Frontal cortex (tissue), 4 donors: ENCODE measurements at places on chromosomes 13 and 19.

DNA sequence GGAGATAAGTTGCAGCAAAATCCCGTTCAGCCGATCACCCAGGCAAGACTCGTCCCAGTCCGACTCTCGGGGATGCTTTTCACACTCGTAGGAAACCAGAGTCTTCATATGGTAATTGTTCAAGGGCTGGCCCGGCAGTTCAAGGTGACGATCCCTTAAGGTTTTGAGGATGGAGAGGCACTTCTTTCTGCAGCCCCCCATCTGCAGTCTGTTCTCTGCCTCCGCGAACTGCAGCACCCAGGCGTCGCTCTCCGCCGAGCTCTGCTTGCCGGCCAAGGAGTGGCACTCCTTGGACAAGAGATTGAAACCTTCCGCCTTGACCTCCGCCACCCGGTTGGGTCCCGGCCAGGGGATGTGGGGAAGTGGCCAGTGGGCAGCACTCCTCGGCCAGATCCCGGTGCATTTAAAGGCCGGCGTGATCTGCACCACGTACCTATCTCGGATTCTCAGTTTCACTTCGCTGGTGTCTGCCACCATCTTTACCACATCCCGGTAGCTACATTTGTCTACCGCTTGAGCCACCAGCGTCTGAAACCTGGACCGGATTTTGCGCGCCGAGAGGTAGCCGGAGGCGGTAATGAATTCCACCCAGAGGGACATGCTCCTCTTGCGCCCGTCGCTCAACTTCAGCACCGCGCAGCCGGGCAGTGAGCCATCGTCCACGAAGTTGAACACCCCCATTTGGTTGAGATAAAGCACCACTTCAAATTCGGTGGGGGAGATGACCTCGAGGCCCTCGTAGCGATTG lies 1.1 kb downstream of the MAB21L1 start:
- no peak for DNase-seq

DNA sequence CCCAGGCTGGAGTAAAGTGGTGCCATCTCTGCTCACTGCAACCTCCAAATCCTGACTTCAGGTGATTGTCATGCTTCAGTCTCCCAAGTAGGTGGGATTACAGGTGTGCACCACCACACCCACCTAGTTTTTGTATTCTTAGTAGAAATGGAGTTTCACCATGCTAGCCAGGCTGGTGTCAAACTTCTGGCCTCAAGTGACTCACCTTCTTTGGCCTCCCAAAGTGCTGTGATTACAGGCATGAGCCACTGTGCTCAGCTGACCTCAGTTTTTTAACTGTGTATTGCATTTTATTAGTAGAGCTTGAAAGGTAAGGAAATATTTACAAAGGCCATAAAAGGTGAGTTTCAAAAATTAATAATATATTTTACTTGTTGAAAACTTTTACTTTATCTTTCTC lies 2.3 kb downstream of the ZNF726 start:
- DNase-seq = no peak

- peak; percentile 10 for DNase-seq
Observed at GRCh38 chr19:41531438-41532311, 44.3 kb upstream of the CEACAM21 start.

GRCh38 chr19:31863122-31863521 lies 482.3 kb upstream of the ZNF507 start:
- DNase-seq = no peak

DNA sequence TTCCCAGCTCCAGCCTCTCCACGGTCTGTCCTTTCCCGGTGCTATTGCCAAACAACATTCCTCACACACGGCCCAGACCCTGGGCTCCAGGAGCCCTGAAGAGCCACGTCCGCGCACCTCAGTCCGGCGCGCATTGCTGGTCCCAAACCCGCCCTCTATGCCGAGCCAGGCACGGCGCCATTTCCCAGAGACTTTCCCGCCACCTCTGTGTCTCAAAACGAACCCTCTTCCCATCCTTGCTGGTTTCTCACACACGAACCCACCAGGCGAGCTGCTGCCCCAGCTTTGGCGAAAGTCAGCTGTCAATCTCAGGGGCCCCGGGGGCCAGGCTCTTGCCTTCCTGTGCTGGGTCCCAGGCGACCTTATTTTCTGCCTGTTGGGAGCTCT lies 28.0 kb upstream of the F7 start:
- no peak for DNase-seq

DNA sequence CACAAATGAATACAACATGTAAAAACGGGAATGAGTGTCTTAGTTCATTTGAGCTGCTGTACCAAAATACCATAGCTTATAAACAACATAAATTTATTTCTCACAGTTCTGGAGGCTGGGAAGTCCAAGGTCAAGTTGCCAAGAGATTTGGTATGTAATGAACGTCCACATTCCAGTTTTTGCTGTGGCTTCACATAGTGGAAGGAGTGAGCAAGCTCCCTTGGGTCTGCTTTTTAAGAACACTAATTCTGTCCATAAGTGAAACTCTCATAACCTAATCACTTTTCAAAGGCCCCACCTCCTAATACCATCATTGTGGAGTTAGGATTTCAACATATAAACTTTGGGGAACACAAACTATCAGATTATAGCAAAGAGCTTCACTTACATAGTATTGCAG lies 1189.6 kb downstream of the PCDH9 start:
- DNase-seq = no peak

DNA sequence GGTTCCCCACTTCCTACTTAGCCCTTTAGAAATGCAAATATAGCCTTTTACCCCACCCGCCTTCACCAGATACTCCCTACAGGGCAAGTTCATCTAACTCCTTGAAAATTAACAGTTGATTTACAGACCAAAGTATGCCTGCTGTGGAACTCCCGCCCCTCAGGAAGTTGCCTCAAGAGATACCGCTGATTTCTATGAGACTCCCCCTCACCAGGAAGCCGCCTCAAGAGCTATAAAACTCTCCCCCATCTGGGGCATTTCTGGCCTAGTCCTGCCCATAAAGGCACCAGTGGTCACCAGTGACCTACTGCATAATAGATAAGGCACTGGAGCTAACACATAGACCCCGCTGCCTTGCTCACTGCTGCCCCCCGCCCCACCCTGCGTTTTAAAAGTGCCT lies 201.7 kb upstream of the UBL3 start:
- no peak for DNase-seq

- DNase-seq = no peak
Observed at GRCh38 chr13:95509521-95510310, 42.8 kb upstream of the CLDN10 start.

DNA sequence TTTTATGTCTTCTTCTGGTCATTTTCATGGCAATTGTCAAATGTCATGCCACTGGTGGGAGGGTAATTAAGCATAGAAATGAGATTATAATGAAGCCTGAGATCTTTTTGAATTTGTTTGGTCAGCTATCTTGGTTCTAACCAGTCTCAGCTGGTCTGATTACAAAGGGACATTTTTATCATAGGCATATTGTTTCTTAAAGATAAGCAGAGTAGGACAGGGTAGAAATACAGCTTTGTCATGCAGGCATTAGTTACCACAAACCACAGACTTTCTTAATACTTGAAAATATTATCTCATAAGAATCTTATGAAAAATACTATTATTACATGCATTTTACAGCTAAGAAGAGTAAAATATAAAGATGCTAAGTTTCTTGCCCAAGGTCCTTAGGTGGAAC lies 1761.5 kb downstream of the PCDH9 start:
- no peak for DNase-seq

DNA sequence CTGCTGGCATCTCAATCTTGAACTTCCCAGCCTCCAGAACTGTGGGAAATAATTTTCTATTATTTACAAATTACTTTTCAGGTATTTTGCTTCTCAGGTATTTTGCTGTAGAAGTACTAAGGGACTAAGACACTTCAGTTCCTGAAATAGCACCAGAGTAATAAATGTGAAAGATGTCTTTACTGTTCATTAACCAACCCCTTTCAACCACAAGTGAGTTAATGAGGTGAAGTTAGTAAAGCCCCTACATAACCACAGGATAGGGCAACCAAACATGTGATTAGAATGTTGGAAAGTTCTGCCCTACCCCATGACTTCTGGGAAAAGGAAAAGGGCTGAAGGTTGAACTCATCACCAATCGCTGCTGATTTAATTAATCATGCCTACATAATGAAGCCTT lies 2.7 kb upstream of the ZNF345 start:
- DNase-seq = no peak

- no peak for DNase-seq
Observed at GRCh38 chr13:51342706-51343105, 3.2 kb downstream of the SERPINE3 start.

GRCh38 chr13:46761174-46761573 lies 35.8 kb downstream of the ESD start:
- DNase-seq = no peak

DNA sequence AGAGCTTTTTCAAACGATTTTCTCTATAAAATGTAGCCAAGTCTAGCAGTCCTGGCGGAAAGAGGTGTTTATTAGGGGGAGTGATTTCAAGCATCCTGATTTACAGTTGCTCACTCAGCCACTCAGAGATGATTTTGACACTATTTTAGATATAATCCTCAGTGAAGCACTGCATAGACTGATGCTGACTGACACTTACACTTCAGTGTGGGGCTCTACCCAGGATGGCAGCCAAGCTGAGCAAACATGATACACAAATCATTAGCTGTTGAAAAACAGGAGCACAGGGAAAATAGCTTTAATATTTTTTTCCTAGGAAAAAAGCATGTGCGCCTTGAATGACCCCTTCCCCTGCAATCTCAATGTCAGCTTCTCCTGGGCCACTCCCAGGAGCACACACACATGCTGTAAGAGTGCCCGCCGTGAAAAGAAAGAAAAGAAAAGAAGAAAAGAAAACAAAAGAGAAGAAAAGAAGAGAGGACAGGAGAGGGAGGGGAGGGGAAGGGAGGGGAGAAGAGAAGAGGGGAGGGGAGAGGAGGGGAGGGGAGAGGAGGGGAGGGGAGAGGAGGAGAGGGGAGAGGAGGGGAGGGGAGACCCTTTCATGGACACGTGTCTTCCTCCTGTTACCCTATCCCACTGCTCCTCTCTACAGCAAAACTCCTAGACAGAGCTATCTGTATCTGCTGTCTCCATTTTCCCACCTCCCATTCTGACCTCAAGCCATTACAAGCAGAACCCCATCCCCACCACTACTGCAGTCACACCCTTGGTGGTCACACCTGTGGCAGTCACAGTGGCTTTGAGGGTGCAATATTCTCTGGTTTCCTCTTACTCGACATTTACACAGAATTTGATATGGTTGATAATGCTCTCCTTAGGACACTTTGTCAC lies 36.4 kb downstream of the RCBTB2 start:
- DNase-seq = no peak

GRCh38 chr13:47310401-47310800 lies 413.5 kb upstream of the HTR2A start:
- no peak for DNase-seq

DNA sequence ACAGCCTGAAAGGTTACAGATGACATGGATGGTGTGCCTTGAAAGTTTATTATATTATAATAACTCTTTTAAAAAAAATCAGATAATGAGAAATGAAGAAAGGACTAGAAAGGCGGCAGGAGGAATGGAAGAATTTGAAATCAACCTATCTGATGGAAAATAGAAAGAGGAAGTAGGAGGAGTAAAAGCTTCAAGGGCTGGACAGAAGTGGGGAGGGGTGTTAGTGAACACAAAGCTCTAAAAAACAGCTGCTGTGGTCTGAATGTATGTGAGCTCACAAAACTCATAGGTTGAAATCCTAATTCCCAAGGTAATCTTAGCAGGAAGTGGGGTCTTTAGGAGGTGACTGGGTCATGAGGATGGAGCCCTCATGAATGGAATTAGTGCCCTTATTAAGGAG lies 19.5 kb downstream of the CCDC70 start:
- no peak for DNase-seq

DNA sequence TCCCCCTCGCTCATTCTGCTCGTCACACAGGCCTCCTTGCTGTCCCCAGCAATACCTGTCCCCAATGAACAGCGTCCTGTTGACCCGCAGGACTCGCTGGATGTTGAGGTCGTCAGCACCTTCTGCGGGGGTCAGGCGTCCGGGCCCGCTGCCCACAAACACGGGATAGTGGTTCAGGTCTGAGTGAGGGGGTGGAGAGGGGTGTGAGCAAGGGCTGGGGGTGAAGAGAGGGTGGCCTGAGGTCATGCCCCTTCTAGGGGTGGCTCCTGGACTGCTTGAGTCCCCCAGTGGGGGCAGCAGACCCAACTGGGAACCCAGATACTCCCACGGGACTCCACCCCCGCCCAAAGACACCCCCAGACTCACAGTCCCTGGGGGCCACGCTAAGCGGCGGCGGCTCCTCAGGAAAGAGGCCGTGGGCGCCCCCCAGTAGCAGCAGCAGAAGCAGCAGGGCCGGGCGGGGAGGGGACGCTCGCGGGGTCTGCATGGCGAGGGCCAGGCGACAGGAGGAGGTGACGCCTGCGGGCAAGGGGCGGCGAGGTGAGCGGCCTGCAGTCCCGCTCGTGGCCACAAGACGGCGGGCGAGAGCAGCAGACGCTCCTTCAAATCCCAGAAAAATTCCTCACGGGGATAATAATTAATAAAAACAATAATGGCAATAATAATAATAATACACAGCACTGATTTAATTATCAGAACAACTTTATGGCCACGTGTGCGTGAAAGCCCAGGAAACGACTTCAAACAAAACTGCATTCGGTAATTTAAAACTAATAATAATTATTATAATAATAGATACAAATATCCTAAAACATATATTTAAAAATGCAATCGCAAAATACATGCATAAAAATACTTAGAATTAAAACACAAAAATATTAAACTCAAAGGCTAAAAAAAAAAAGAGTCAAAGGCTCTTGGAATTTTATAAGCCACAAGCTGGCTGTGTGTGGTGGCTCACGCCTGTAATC lies 1.2 kb downstream of the SEMA6B start:
- DNase-seq = peak; percentile 75

GRCh38 chr13:45416516-45417128 lies 1.6 kb downstream of the SLC25A30 start:
- no peak for DNase-seq

DNA sequence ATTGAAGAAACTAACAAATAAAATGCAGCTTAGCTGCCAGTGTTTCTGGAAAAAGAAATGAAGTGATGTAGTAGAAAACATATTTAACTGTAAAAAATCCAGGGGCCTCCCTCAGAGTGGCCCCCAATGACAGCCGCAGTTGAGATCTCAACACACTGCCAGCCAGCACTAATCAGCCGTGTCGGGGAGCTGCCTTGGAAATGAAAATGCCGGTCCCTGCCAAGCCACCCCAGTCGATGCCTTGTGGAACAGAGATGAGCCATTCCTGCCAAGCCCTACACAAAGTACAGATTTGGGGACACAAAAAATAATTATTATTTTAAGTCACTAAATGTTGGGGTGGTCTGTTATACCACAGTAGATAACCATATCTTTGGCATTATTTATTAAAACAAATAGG lies 1342.4 kb downstream of the EFNB2 start:
- no peak for DNase-seq

- no peak for DNase-seq
Observed at GRCh38 chr19:21134934-21135366, 6.9 kb upstream of the ZNF431 start.
